GF-D8 (cell line): ENCODE measurements at places on chromosomes 7 and 10.

DNA sequence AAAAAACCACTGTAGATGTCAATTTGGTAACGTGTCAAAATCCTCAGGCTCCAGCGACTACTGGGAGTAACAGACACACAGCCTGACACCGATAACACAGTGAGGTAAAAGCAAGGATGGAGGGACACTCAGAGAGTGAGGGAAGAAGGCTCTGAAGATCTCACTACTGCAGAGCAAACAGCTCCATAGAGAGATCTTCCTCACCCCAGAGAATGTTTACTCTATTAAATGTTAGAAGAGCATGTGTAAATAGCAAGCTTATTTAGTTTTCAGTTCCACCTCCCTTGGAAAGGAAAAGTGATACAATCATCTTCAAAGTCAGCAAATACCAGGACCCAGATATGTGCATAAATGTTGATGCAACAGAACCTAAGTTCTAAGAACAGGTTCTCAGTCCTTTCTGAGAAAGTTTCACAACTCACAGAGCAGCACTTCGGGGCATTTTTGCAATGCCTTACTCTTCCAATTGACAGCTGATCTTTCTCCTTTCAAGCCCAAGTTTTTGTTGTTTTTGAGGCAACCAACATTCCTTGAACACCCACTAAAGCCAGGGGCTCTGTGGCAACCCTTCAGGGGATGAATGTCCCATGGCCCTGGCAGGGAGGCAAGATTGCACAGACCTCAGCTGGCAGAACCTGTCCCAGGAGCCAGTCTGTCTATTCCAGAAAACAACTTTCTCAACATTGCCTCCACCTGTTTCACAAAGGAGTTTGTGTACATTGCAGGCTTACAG lies 177.4 kb downstream of the SFMBT2 start:
- DNase-seq, result peak; percentile 70

- DNase-seq, result no peak
These were observed 26.6 kb upstream of the PSMG3 start for GRCh38 chr7:1596181-1597043.

- DNase-seq, result no peak
These were observed 30.3 kb upstream of the ZNF438 start for GRCh38 chr10:31061941-31062340.

- DNase-seq, result no peak
These were observed 15.9 kb downstream of the URGCP start for GRCh38 chr7:43890468-43890867.

GRCh38 chr7:7897509-7897908 lies 71.1 kb upstream of the GLCCI1 start:
- no peak for DNase-seq

DNA sequence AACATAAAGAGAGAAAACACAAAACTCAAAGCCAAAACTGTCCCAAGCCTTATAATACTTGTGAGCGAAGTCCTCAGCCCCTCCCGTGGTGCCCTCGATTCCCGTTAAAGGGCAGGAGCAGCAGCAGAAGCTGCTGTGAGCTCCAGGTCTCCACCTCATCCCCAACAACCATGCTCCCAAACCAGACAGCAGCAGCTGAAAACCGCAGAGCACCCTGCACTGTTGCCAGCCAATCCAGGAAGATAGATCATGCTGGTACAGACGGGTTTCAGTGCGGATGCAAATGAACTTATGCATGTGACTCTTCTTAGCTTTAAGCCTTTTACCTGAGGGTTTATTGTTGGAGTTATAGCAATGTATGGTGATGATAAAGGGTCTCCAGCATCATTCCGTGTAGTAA lies 97.9 kb downstream of the DNAJB6 start:
- no peak for DNase-seq

- no peak for DNase-seq
These were observed 128.7 kb downstream of the INSYN2A start for GRCh38 chr10:127067542-127068194.

DNA sequence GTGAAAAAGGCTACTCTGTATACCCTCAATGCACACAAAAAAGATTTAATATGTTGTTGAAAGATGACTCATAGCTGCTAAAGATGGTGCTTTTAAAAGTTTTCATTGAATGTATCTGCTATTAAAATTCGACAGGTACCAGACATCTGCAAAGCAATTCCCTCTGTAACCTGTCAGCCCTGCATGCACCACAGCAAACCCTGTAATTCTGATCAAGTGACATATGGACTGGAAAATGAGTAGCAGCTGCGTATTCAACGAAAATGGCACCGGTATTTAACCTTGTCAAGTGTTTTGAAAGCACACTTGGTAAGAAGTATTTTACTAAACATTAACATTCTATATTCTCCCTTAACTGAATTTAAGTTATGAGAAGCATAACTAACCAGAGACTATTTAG lies 58.2 kb upstream of the PTPRN2 start:
- no peak for DNase-seq

DNA sequence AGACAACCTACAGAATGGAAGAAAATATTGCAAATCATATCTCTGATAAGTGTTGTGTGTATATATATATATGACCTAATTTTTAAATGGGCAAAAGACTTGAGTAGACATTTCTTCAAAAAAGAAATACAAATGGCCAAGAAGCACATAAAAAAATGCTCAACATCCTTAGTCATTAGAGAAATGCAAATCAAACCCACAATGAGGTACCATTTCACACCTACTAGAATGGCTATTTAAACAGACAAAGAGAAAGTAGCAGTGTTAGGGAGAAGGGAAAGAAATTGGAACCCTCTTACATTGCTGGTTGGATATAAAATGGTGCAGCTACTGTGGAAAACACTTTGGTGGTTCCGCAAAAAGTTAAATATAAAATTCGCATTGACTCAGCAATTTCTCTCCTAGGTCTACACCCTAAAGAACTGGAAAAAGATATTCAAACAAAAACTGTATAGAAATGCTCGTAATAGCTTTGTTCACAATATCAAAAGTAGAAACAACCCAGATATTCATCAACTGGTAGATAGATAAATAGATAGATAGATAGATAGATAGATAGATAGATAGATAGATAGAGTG lies 16.3 kb downstream of the ACSL5 start:
- no peak for DNase-seq

- DNase-seq, result no peak
These were observed 13.3 kb downstream of the DIP2C start for GRCh38 chr10:676178-676577.

- no peak for DNase-seq
These were observed 17.7 kb upstream of the PON1 start for GRCh38 chr7:95342029-95342428.

- DNase-seq, result no peak
These were observed 498.3 kb downstream of the GFRA1 start for GRCh38 chr10:115774721-115775120.

GRCh38 chr10:66888237-66888636 lies 37.6 kb upstream of the LRRTM3 start:
- no peak for DNase-seq

DNA sequence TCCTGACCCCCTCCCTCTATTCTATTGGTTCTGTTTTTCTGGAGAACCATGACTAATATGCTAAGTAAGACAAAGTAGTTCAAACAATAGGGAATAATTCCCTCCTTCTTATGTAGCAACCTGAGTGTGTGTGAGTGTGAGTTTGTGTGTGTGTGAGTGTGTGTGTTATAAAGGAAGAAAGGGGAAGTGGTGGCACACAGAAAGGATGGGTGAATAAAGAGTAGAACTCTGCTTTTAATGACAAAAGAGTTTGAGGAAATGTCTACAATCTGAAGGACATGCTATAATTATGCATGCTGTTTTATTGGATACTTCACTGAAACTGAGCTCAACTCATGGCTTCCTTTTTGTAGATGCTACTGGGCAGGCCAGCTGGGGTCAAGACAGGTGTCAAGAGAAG lies 489.5 kb downstream of the REEP3 start:
- no peak for DNase-seq

DNA sequence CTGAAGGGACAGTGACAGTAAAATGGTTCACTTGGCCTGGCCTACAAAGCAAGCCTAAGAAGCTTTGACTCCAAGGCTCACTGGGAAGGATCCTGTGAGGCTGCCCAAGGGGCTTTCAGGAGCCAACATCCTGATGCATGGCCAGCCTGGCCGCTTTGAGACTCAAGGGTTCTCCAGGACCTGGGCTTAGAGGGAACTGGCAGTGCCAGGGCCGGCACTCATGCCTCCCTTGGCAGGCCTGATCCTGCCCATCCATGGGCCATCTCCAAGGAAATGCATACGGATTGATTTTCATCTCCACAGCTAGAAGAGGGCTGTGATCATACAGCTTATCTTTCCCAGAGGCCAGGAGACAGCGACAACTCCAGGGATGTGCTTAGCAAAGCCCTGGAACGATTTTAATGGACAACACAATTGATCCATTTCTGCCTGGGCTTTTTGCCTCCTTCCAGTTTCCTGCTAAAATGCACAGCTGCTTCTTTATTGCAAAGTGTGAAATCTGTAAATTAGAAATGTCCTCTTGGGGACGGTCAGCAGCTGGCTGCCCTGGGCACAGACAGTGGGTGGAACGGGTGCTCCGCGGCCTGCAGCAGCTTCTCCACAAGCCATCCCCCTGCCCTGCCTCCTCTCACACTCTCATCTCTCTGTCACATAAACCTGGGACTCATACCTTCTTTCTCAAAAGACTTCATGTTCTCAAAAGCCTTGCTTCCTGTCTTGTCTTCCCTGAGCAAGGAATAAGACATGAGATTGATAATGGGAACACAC lies 288.5 kb downstream of the GRID1 start:
- no peak for DNase-seq

- DNase-seq, result no peak
These were observed 36.2 kb downstream of the LAMB1 start for GRCh38 chr7:107966711-107967110.
